ENCODE measurements at places on chromosomes 5 and 9.

DNA sequence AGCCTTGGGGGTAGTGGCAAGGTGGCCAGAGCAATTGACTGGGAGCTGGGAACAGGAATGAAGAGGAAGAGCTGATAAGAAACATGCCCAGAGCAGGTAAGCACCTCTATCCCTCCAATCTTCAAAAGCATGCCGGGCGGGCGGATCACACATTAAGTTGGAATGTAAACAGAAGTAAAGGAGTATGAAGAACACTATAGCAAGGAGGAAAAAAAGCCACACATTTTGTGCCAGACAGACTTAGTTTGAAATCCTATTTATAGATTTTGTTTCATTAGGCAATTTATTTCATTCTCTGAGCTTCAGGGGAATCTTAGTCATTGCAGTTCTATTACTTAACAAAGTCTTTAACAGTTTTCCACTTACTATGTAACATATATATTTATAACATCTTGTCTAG, 173.9 kb upstream of the TNC start:
- no peak for DNase-seq

DNA sequence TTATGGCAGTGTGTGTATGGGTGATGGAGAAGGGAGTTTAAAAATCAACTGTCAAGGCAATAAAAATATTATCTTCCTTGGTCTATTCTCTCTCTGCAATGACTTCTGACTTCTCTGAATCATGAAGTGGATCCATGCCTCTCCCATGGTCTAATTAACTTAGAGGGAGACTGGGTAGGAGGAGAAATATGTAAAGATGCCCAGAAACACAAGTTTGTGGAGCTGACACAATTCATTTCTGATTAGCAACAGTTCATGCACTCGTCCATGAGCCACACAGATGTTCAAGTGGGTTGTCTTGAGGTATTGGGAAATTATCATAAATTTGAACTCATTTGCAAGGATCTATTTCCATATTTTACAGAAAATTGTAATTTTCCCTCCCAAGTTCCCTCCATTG, 38.1 kb downstream of the INSYN2B start:
- no peak for DNase-seq

GRCh38 chr9:17272536-17272935, 137.7 kb downstream of the CNTLN start:
- no peak for DNase-seq

- no peak for DNase-seq
Observed at GRCh38 chr9:126671381-126671831, 57.7 kb downstream of the LMX1B start.

DNA sequence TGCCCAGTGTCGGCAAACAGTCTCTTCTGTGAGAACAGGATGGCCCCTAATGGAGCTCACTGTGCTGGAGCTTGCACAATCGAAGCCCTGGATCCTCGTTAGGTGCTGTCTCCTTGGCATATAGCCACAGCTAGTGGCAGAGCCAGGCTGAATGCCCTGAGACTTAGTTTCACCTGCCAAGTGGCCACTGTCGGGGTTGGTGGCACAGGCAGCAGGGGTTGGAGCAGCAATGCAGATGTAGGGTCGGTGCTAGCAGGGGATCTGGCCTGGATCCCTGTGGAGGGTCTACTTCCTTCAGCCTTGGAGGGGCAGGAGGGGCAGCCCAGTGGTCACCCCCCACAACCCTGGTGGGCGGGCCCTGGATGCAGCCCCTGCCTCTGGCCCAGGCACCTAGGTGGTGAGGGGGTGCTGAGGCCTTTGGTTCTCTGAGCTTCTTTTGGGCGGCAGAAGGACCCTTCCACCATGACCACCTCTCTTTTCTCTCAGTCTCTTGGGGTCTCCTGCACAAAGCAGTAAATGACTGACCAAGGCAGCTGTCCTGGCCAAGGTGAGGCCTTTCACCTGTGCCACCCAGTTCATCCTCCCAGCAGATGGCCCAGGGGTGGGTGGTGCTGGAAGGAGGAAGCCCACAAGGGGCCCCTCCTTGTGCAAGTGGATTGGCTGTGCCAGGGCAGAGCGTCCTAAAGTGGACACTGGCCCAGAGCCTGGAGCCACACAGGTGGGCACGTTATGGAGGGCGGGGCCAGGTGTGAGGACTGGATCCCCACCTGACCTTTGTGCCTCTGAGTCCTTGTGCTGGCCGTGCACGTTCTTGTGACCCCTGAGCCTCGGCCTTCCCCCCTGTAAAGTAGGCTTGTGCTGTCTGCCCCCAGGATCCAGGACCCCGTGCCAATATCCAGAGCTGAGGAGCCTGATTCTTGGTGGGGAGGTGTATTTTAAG, 44.8 kb downstream of the PHF2 start:
- no peak for DNase-seq

- no peak for DNase-seq
Observed at GRCh38 chr5:148687427-148687826, 33.1 kb upstream of the HTR4 start.

GRCh38 chr9:92725266-92725545, 39.4 kb downstream of the BICD2 start:
- DNase-seq = no peak

GRCh38 chr9:109411798-109412352, 86.2 kb downstream of the PTPN3 start:
- peak; percentile 64 for DNase-seq

DNA sequence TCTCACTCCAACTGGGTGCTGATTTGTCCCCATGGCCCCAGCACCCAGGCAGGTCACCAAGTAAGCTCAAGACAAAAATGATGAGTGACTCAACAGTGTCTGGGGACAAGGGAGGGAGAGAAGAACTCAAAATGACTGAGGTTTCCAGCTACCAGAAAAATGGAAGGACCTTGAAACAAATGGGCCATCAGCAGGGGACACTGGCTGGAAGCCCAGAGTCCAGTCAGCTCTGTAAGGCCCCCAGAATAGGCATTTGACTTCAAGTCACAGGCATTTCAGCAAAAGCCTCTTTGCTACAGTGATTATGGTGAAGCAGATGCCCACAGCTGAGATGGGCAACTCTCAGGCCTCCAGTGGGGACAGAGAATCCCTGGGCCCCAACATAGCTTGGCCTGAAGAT, 139.0 kb upstream of the GABRP start:
- DNase-seq = no peak

- DNase-seq = no peak
Observed at GRCh38 chr9:93192721-93193387, 8.9 kb downstream of the WNK2 start.

DNA sequence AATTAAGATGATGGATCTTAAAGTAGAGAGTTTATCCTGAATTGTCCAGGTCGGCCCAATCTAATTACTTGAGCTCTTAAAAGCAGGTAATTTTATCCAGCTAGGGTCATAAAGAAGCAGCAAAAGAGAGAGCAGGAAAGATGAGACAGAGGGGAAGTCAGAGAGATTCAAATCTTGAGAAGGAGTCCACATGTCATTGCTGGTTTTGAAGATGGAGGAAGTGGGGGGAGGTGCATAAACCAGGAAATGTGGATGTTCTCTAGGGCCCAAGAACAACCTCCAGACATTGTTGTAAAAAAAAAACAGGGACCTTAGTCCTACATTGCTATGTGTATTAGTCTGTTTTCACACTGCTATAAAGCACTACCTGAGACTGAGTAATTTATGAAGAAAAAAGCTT, 66.4 kb downstream of the SLCO4C1 start:
- no peak for DNase-seq

GRCh38 chr9:27628311-27628710, 55.0 kb upstream of the C9orf72 start:
- DNase-seq = no peak

GRCh38 chr5:27561408-27561807, 523.0 kb upstream of the CDH9 start:
- no peak for DNase-seq

DNA sequence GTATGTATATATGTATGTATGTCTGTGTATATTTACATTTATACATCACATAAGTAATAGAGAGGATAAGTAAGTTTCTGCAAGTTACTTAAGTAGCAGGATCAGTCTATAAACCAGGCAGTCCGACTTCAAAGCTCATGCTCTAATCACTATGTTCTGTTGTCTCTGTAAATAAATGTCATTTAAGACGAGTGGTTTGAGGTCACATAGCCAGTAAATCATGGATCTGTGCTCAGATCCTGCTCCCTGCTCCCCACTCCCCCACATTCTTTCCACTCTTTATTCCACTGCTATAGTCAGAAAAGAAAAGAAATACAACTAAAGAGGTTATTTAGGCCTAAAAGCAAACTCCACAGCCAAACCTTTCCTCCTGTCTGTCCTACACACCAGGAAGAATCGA, 90.4 kb downstream of the SERINC5 start:
- no peak for DNase-seq

DNA sequence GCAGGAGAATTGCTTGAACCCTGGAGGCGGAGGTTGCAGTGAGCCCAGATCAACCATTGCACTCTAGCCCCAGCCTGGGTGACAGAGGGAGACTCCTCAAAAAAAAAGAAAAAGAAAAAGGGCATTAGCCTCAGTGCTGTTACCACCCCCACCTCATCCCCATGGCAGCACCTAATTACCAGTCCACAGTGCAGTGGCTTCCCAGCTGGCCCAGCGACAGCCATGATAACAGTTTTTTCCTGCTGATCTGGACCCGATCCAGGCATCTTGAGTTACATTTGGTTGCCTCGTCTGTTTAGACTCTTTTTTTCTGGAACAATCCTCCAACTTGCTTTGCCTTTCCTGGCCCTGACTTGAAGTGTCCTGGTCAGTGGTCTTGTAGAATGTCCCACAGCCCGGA, 24.4 kb downstream of the NCS1 start:
- DNase-seq = no peak

GRCh38 chr5:90917928-90918668, 359.5 kb downstream of the ADGRV1 start:
- DNase-seq = no peak

DNA sequence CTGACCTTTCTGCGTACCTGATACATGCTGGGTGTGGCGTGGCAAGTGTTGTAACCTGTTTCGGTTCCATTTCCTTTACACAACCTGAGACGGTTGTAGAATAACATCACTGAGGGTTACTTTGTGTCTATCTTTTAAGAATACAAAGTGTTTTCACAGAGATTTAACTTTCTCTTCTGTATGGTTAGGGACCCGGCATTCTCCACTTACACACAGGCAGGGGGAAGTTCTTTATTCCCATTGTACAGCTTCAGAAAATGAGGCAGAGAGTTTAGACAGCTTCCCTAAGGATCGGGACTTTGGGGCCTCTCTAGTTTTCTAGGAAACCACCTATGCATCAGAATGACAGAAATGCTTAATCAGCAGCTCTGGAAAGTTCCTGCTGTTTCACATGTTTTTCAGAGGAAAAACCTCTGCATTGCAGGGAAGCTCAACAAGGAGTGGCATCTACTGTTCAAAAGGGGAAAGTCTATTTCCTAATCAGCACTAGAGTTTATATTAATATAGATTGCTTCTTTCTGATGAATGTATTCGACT, 41.3 kb downstream of the CAST start:
- DNase-seq = no peak

DNA sequence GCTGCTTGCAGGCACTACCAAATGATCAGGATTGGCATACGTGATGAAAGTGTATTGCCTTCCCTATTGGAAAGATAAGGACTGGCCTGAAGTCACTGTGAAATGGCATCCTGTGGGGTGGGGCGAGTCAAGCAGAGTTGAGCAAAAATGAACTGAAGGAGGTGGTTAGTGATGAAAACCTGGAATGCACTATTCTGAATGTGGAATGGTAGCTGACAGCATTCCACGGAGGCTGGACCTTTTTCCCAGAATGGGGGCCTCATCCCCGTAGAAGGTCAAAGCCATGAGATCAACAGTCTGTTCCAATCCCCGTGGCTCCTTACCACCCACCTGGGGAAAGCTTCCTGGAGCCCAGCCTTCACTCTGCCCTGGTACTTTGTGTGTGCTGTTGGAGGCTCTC, 37.7 kb downstream of the ASS1 start:
- DNase-seq = no peak

DNA sequence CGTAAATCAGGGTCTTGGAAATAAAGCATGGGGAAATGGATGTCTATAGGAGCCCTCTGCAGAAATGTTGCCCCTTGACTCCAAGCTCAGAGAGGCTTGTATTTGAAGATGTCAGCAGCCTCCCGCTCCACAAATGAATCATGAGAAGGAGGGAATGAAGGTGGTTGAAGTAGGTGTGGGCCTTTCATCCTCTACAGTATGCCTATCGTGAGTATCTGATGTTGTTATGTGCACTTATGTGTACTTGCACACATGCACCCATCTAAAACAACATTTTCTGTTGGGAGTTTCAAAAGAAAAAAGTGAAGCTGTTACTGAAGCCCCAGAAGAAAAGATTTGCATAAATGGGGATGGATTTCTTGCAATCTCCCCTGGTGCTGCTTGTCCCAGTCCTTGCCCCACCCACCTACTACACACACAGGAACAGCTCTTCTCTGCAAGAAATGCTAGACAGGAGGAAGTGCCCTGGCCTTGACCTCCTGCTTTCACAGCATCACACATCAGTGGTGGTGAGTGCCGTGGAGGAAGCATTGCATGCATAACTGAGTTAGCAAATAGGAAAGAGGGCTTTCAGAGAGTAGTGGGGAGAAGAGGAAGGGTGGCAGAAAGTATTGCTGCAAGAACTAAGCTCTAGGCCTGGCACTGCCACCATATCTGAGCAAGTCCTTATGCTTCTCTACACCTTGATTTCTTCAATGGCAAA, 156.1 kb downstream of the SNX18 start:
- no peak for DNase-seq

DNA sequence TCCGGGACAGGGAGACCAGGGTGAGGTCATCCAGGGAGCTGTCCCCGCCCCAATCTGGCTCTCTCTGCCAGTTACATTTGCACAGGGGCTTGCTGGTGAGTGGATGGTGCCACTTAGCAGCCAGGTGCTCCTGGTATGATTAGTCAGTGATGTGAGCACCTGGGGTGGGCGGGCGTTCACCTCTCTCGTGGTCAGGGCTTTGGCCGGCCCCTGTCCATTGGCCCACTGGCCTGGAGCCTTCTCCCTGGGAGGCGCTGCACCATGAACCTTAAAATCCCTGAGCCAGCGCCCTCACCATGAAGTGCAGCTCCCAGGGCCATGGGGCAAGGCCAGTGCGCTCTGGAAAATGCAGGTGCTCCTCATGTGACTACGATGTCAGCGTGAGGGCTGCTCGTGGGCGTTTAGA, 2.0 kb downstream of the NKD2 start:
- DNase-seq = no peak

DNA sequence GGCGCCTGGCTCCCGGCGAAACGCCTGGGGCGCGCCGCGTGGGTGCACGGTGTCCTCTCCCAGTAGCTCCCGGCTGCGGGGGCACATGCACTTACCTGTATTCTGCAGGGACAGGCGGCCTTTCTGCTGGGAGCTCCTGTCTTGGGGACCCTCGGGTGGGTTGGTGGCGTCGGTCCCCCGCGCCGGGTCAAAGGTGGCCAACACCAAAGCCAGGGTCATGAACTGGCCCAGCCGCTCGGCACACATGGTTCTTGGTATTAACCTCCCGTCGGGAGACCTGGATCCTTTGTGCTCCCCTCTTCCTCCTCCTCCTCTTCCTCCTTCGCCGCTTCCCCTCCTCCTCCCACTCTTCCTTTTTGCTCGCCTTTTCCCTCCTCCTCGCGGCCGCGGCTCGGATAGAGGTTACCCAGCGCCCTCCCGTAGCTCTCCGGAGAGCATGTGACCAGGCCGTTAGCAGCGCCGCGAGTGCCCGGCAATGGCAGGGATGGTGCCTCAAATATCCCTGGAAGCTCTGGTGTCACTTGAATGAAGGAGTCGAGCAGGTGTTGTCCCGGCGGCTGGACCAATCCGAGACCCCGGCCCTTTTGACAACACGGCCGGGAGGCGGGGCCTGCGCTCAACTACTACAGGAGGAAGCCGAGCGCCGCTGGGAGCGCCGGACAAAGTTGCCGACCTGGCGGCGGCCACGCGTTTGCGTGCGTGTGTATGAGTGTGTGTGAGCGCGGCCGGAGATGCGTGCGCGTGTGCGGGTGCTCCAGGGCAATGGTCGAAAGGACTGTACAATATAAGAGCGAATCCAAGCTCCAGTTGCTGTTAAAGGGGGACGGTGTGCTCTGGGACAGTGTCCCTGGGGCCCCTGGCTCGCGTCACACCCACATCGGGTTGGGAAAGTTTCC, at the start of gene STC2:
Gene STC2 (minus strand): TSS at position 467 of the 896 bp plus-strand sequence. CDS start 221 bp downstream, at position 246.
- DNase-seq = peak; percentile 93

Measured in GM13976 (cell line).